ENCODE measurements at places on chromosomes 3 and 15.

DNA sequence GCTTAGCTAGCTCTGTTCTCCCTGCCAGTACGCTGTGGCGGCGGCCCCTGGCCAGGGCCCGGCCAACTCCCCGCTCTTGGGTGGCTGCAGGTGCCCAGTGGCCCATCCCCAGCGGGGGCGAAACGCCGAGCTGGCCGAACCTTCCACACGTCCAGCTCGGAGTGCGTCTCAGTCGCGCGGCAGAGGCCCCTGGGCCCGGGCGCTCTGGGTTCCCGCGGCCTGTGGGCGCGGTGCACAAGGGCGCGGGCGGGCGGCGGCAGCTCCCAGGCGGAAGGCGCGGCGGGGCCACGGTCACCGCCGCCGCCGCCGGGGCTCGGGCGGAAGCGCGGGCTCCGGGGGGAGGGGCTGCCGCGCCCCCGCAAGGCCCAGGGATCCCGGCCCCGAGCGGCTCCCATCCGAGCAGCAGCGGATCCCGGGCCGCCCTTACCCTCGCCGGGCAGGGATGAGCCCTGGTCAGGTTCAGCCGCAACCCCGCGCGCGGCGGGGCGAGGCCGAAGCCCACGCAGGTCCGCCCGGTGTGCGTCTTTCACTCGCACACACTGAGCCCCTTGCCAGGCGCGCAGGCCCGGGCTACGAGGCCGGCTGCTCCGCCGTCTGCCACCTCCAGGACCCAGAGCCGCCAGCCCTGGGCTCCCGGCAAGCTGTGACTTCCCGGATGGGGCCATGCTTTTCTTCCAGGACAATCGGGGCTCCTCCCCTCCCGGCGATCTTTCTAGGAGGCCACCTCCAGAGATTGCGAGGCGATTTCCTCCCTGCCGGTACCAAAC is 54.2 kb downstream of the CCDC54 start:
- peak; percentile 74 for DNase-seq

DNA sequence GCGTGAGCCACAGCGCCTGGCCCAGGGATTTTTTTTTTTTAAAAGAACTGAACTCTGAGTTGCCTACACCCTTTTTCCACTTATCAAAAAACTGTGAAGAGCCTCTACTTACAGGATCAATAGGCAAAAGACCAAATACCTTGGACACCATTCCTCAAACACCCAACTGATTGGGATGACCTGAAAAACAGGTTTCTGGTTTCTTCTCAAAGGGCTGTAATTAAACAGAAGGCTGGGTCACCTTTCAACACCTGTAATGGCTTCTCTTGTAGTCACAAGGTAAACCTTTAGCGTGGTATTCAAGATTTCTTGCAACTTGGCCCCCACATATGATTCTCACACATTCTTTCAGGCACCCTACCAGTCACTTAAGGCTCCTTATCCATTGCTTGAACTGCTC is 38.4 kb upstream of the PLXND1 start:
- peak; percentile 76 for DNase-seq

- no peak for DNase-seq
Observed at GRCh38 chr15:86751116-86751515, 671.4 kb downstream of the AGBL1 start.

- no peak for DNase-seq
Observed at GRCh38 chr3:194541483-194541882, 54.7 kb upstream of the ATP13A3 start.

GRCh38 chr3:70771426-70772147 is 459.1 kb upstream of the MDFIC2 start:
- no peak for DNase-seq

- no peak for DNase-seq
Observed at GRCh38 chr15:25763331-25763751, 99.8 kb downstream of the ATP10A start.

DNA sequence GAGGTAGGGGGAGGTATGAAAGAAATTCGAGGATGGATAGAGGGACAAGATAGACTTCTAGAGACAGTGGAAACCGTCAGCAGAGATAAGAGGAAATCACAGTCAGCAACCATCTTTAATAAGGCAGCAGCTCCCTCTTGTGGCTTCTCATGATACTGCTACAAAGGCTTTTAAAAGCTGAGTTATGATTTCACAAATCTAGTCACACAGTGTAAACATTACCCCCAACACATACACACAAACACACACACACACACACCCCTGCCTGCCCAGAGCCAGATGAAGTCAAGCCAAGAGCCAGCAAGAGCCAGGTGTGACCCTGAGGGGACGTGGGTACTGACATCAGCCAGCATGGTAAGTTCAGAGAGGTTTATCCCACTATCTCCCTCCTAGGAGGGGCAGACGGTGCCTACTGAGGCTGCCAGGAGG is 18.9 kb upstream of the TGM5 start:
- DNase-seq: peak; percentile 49

GRCh38 chr3:151541178-151541577 is 80.3 kb upstream of the IGSF10 start:
- no peak for DNase-seq

DNA sequence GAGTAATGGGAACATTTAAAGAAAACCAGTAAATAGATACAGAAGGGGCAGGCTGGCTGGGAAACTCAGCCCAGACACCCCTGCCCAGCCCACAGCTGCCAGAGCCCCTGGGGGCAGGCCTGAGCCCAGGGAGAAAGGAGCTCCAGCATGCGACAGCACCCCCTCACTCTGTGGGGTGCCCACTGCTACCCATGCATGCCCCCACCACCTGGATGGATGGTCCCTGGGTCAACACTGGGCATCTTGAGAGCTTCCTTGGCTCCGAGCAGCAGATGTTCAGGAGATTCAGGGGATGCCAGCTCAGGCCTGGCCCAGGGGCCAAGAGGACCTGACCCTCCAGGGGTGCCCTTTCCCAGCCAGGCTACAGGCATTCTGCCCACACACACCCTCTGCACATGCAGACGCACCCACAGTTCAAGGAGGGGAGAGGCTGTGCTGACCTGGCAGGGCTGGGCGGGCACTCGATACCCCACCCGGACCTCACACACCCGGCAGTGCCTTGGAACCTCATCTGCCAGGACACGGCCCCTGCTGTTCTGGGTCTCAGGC is 31.5 kb downstream of the PTH1R start:
- DNase-seq: no peak

- DNase-seq: no peak
Observed at GRCh38 chr15:42511007-42511391, 15.6 kb downstream of the SNAP23 start.

GRCh38 chr3:143831208-143831607 is 17.1 kb downstream of the SLC9A9 start:
- DNase-seq: no peak

DNA sequence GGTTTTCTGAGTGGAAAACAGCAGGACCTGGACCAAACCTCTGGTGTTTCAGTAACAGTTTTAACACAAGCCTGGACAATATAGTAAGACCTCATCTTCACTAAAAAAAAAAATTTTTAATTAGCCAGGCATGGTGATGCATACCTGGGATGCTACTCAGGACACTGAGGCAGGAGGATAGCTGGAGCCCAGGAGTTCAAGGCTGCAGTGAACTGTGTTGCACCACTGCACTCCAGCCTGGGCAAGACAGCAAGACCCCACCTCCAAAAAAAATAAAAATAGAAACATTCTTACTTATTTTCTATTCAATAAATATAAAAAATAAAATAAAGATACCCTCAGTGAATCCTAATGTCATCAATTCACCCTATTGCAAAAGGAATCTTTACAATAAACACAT is 21.5 kb downstream of the ULK4 start:
- DNase-seq: no peak

GRCh38 chr3:177934001-177934891 is 602.0 kb upstream of the KCNMB2 start:
- DNase-seq: no peak

- DNase-seq: no peak
Observed at GRCh38 chr15:43702701-43703424, 9.2 kb downstream of the CKMT1A start.

- DNase-seq: no peak
Observed at GRCh38 chr3:10337323-10338163, 16.6 kb upstream of the SEC13 start.

DNA sequence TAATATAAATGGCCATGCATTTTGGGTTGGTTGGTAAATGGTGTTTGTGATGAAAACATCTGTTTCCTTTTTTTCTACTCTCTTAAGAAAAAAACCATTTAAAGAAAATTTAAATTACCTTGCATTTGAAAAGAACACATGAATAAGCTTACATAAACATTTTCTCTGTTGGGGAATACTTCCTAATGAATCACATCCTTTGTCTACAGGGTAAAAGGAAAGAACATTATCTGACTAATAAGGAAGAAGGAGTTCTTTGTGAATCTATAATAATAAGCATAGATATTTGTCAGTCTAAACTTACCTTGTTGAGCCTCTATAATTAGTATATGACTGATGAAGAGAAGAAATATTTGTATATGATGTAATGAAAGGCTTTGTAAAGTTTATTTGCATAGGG is 254.1 kb upstream of the ZNF717 start:
- DNase-seq: no peak

DNA sequence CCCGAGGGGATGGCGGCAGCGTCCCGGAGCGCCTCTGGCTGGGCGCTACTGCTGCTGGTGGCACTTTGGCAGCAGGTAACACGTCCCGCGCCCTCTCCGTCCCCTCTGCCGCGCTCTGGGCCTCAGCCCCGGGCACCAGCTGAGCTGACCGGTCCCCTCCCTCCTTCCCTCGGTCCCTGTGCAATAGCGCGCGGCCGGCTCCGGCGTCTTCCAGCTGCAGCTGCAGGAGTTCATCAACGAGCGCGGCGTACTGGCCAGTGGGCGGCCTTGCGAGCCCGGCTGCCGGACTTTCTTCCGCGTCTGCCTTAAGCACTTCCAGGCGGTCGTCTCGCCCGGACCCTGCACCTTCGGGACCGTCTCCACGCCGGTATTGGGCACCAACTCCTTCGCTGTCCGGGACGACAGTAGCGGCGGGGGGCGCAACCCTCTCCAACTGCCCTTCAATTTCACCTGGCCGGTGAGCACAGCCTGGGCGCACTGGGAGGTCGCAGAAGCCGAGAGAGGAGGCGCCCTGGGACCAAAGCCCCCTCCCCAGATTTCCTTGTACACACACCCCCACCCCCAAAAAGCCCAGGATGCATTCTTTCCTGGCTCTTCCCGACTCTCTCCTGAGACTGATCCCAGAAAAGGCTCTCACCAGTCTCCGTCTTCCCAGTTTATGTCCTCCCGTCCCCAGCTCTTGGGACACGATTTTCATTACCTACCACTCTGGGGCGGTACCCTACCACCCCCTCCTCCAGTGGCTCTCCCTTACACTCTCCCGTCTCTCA is 705 bp downstream of the DLL4 start:
- no peak for DNase-seq

GRCh38 chr3:16085884-16086608 is 88.4 kb upstream of the GALNT15 start:
- no peak for DNase-seq

GRCh38 chr3:106068381-106068780 is 199.6 kb upstream of the CBLB start:
- DNase-seq: no peak

- DNase-seq: no peak
Observed at GRCh38 chr3:60504827-60505457, 746.3 kb downstream of the FHIT start.

GRCh38 chr3:16468336-16469098 is 45.0 kb downstream of the RFTN1 start:
- no peak for DNase-seq

DNA sequence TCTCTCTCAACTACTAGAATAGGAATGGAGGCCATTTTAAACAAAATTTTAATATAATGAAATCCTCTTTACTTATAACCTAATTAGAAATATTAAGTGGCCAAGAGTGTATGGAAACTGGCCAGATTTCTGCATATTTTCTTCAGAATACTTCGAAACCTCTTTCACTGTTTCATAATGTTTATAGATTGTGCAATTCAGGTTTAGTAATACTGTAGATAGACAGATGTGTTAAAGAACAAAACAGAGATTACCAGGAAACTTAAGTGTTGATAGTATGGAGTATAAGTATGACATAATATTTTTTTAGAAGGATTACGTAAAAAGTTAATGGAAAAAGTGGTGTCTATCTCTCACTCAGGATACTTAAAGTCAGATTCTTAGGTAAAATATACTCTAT is 4.7 kb downstream of the ABHD5 start:
- no peak for DNase-seq

DNA sequence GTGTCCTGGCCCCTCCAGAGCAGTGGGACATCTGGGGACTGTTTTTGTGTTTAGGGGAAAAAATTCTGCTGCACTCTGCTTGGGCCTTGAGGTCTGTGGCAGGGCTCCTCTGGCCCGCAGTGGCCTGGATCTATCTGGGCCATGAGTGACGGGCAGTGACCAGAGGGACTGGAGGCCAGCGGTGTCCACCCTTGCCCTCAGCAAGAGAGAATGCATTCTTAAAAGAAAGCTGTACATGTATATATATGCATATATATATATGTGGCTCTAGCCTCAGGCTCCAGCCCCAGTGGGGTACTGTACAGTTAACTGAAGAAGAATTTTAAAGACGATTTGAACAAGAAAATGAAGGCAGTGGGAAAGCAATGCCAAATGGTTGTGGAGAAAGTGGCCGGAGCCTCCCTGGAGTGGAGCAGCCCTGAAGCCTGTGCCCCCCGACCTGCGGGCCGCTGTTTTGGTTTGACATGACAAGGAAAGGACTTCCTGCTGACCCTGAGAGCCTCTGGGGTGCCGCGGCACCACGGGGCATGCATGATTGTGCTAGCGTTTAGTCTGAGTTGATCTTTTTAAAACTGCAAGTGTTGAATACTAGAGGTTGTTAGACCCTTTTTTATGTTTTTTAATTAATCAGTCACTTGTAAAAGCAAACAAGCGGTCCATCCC is 52.2 kb downstream of the PLXNA1 start:
- DNase-seq: no peak

DNA sequence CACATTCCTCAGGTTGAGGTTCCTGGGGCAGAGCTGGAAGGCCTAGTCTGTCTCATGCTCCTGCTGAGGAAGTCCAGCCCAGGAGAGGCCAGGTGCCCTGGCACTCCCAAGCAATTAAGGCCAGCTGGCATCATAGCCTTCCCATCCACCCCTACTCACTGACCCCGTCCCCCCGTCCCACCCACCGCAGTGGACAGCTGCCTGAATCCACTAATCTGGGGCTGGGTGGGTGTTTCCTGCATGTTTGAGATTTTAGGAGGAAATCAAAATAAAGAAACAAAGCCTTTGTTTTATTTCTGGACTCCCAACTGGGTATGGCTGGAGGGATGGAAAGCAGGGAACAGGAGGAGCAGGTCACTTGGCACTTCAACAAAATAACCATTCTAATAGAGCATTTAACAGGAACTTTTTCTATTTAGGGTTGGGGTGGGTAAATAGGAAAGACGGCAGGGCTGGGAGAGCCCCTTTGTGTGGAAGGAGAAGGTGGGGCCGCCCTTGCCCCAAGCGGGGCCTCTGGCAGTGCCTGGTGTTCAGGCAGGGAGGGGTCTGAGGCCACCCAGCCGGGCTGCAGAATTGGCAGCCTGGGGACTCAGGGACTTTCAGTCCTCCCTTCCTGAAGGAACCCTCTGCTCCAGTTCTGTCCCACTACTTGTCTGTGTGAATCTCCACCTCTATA is 8.5 kb downstream of the MRAS start:
- DNase-seq: no peak

- no peak for DNase-seq
Observed at GRCh38 chr3:128273109-128273840, 120.0 kb downstream of the EEFSEC start.

GRCh38 chr3:71979175-71979574 is 194.2 kb upstream of the PROK2 start:
- DNase-seq: no peak

Measured in T47D (cell line).